ENCODE measurements at places on chromosomes 1 and 21. TPM values are rescaled to one million over a fixed set of nuclear protein-coding genes. Genes with fewer than 3 reads are reported as not detected.

DNA sequence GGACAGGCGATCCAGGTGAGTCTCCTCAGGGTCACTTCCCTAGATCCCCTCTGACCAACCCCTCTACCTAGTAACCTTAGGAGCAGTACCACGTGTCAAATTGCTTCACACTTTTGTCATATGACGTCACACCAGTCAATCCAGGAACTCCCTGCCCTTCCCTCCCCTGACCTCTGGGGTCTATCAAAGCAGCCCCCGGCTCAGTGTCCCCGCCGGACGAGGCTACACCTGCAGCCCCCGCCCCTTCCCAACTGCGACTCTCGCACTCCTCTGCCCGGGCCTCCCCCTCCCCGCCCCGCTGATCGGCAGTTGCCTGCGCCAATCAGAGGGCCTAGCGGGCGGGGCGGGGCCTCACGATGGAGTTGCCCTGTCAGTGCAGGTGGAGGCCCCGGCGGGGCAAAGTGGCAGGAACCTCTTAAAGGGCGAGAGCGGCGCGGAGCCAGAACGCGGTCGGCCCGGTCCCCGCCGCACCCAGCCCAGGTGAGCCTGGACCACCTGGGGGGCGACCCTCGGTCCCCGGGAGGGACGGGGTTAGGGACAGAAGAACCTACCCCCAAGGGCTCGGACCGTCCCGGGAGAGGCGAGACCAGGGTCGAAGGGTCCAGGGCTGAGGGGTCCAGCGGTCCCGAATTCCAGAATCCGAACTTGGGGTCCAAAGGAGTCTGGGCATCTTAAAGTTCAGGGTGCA is 27.5 kb upstream of the EPB41 start:
- peak; percentile 89 for DNase-seq

DNA sequence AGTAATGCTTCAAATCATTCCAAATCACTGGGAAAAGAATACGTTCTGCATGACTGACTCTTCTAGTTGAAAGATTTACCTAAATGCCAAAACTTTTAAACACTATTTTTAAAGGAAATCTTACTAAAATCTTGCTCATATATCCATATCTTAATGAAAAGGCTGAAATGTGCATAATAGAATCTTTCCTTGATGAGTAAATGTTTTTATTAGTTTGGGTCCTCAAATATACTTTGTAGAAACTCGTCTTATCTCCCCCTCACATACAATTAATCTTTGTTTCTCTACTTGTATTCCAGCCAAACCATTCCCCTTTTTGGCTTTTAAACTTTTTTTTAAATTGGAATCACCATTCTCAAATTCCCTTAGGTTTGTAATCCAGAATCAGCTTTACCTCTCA is 110.2 kb downstream of the NTNG1 start:
- DNase-seq = no peak

Gene LENEP
- polyA plus RNA-seq = not detected

- no peak for DNase-seq
These were observed 55.5 kb downstream of the PGM1 start for GRCh38 chr1:63648689-63649088.

DNA sequence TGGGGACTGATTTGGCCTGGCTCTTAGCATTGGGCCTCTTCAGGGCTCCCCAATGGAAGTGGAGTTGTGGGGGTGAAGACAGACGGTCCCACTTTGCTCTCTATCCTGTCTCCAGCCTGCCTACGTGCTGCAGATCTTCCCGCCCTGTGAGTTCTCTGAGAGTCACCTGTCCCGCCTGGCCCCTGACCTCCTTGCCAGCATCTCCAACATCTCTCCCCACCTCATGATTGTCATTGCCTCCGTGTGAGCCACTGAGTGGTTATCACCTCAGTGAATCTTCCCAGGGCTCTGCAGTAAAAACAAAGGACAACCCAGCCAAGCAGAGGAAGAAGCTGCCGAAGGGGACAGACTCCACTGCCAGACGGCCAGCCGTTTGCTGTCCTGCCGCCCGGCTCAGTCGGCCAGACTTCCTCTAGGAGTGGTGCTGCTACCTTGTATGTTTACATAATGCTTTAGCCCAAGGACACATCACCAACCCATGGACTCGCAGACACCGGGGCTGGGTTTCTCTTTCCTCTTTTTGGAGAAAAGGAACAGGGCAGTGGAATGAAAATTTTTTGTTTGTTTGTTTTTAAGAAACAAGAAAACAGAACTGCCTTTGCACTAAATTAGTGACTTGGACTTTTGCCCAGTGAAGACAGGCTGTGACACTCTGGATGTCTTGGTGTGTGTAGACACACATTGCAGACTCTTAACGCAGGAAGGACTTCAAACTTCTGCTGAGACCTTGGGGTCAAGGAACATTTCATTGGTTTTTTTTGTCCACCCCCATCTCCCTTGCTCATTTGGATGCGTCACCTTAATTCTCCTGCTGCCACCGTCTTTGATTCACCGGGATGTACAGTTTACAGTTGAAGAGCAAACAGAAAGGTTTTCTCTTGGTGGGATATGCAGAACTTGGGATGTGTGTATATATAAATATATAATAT is 36.5 kb downstream of the ZBTB17 start:
- DNase-seq = no peak

Gene FAM167B
- 7.7 TPM for polyA plus RNA-seq

DNA sequence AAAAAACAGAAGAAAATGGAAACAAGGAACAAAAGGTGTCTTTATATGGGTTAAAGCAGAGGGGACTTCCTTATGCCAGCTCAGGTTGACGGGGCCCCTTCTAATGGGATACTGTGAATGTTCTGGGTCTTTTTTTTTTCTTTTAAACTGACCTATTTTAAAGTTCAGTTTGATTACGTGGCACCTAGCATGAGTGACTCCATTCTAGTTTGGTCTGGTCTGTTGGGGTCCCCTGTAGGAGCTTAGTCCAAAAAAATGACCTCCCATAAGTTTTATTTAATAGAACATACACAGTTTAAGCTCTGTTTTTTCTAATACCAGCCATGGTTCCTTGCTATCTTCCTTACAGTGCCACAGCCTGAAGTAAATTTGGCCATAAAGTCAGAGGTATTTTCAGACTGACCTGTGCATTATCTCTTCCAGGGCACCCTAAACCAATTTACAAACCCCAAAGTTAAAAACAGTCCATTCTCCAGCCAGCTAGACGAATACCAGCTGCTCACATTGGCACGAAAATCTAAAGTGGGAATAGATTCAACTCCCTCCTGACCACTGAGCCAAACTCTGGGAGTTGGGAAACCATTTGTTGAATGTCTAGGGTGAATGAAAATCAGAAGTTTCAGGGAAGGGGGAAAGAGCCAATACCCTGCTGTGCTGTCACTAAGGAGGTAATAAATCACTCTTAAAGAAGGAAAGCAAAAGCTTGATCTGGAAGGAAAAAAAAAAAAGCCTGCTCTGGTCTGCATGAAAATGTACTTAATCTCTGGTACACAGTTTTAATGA is 42.4 kb downstream of the AKNAD1 start:
- no peak for DNase-seq

GRCh38 chr1:85544689-85545215 is 35.8 kb upstream of the CCN1 start:
- DNase-seq = no peak

Gene THEM5
- polyA plus RNA-seq = not detected

DNA sequence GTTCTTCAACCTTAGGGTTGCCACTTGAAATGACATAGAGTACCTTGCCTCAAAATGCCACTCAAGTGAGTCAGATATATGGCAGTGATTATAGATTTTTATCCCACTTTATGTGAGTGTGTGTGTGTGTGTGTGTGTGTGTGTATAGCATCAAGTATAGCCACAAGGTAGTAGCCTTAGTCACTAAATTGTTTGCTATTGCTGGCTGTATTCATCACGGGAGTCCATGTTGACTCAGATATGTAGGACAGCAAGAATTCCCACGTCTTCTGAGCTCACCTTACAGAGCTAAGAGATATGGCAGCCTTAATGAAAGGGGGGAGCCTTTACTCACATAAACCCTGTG is 9.3 kb downstream of the ETS2 start:
- DNase-seq = no peak

- DNase-seq = no peak
These were observed 31.5 kb downstream of the TRAPPC10 start for GRCh38 chr21:44043613-44044012.

- no peak for DNase-seq
These were observed 454.5 kb upstream of the NR5A2 start for GRCh38 chr1:199573047-199573446.

GRCh38 chr1:161162052-161162451 is 2.8 kb downstream of the USP21 start:
- no peak for DNase-seq

Gene AQP10
- polyA plus RNA-seq = 1.2 TPM

DNA sequence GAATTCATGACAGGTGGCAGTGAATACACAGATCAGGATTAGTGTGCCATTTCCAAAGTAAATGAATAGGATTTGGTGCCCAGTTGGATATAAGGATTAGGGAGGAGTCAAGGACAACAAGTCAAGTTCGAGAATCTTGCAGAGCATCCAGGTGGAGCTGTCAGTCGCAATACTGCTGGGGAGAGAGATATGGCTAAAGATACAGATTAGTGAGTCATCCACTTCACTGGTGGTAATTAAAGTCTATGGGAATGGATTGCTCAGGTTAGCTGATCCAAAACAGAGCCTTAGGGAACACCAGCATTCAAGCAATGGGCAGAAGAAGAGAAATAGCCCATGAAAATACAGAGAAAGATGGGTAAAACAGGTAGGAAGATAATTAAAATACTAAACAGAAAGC is 26.8 kb downstream of the BCAS2 start:
- DNase-seq = no peak

DNA sequence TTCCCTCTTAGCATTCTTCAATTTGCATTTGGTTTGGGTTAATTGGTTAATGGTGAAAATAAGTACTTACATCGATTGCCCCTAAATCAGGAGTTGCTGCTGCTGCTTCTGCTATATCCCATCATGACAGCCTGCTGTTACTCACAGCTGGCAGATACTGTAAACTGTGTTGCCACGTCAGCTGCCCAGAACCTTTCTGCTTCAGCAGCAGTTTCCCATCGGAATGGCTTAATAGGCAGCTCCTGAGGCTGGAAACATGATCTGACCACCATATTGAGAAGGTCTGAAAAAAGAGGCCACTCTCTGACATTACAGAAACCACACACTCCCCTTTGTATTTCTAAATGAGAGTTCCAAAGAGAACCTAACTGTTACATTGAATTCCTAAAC is 14.3 kb upstream of the SEC16B start:
- DNase-seq = peak; percentile 48

GRCh38 chr21:36813052-36813451 is 114.1 kb downstream of the SIM2 start:
- DNase-seq = no peak

DNA sequence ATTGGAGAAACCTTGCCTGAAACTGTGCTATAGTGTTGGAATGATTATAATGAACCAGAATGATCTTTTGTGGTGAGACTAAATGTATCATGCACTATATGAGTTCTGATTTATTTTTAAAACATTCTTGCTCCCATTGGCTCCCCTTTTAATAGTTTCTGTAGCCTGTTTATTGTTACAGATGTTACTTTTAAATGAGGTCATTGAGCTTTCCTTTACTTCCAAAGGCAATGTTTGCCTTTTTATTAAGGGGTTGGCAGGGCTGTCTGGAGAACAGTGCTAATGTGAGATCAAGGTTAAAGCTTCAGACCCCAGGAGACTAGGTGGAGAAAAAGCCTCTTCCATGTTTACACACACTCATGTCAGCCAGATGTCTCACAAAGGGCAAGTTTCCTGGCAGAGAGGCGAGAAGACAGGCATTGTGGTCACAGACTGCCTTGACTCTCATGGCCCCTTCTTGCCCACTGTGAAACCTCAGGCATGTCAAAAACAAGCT is 120.6 kb upstream of the RAVER2 start:
- peak; percentile 15 for DNase-seq

DNA sequence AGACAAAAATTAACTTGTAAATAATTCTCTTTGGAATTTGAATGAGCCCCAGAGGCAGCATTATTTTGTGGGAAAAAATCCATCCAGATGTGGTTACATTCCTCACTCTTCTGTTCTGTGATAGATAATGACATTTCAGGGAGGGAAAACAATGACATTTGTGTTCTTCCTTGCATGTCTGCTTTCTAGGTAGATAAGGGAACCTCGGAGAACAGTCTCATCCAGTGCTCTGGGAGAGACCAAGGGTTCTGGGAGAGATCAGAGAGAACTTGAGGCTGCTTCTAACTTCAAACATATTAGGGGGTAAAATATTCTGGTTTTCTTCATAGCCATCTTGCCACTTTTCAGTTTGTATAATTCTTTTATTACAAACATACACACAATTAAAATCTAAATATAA is 269.2 kb downstream of the NEGR1 start:
- DNase-seq = no peak

GRCh38 chr1:27009601-27010197 is 3.0 kb downstream of the TENT5B start:
- DNase-seq = peak; percentile 74

DNA sequence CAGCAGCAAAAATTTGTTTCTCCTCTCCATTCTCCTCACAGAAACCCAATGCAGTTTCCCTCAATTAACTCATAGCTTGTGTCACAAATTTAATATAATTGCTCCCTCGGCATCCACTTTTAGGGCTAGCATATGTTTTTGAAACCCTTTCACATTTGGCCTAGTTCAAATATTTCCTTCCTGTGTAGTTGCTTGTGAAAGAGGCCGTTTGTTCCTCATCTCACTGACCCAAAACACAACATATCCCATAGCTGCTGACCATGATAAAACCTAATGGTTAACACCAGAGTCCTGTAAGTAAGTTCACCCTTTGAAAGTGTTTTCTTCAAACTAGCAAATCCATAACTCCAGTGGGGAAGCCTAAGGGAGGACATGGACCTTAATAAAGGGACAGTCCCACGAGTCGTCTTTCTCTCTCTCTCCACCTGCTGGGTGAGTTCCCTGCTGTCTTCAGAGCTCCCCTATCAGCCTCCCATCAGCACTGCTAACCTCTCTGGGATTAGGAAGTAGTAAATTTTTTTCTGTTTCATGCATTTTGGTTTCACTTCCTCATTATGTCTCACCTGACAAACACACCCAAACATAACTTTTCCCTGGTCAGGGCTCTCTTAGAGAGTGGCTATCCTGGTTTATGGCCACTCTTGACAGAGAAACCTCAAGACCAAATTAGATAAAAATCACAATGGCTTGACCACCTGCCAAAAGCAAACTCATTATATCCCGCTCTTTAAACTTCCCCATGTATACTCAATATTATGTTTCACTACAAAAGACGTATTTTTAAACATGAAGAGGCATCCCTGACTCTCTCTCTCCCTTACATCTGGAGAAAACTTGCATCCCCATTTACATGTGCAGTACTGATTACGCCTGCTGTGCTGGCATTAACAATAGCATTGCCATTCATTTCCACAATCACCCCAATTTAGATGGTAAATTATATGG is 177.7 kb upstream of the HP1BP3 start:
- no peak for DNase-seq

Measured in heart left ventricle (tissue), 16 donors.